Activated naive CD4-positive, alpha-beta T cell treated with anti-CD3 and anti-CD28 coated beads for 36 hours (primary cell): ENCODE measurements at places on chromosomes 6 and 20. TPM values are rescaled to one million over a fixed set of nuclear protein-coding genes. Genes with fewer than 3 reads are reported as not detected.

GRCh38 chr20:19737025-19737424 is 21.0 kb upstream of the RIN2 start:
- H3K36me3 ChIP-seq = no peaks in the 10 kb centered on the region
- peaks cover 21% of the 10 kb centered on the region for H3K27me3 ChIP-seq
- H3K4me1 ChIP-seq = peaks cover 16% of the 10 kb centered on the region

DNA sequence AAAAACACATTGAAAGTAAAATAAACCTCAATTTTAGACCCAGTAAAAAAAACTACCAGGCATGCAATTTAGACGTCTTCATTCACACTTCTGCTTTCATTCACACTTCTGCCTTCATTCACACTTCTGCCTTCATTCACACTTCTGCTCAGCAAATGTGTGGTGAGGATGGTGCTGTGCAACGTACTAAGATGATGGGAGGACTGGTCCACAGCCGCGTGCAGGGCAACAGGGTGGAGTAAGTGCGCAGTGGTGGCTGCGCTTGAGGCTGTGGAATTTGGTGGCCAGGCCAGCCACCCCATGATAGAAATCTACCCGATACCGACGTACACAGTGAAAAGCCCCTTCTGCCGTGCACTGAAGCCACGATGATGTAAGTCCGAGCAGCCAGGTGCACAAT is 114.3 kb upstream of the CD93 start:
- H3K4me3 ChIP-seq = no peak overlapping the region
- no peaks in the 10 kb centered on the region for H3K36me3 ChIP-seq
- H3K4me1 ChIP-seq = no peaks in the 10 kb centered on the region
- H3K27me3 ChIP-seq = peaks cover 6% of the 10 kb centered on the region
- no peak overlapping the region for H3K27ac ChIP-seq

DNA sequence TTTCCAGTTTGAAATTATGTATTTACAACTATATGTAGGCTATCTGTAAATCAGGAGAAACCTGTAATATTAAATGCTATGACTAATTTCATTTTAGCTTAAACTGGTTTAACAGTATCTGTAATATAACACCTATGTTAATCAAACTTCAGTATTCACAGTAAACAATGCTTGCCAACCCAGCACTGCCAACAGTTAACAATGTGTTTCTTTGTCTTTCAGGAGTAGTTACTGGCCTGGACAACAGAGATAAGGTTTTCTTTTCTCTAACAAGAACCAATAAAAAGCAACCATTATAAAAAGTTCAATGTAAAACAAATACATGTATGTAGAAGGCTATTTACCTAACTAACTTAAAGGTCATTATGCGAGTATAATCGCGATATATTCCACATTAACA is 158.8 kb downstream of the CDK19 start:
- H3K27ac ChIP-seq = no peak overlapping the region
- H3K36me3 ChIP-seq = peaks cover 6% of the 10 kb centered on the region
- no peak for DNase-seq
- H3K27me3 ChIP-seq = no peaks in the 10 kb centered on the region
- no peaks in the 10 kb centered on the region for H3K4me1 ChIP-seq

DNA sequence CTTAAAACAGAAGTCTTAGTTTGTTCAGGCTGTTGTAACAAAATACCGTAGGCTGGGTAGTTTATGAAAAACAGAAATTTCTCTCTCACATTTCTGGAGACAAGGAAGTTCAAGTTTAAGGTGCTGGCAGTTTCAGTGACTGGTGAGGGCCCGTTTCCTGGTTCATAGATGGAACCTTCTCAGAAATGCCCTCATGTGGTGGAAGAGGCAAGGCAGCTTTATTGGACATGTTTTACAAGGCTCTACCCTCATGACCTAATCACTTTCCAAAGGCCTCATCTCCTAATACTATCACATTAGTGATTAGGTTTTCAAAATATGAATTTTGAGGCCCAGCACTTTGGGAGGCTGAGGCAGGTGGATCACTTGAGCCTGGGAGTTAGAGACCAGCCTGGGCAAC is 2.4 kb downstream of the HEBP2 start:
- H3K4me3 ChIP-seq = no peak overlapping the region
- peaks cover 35% of the 10 kb centered on the region for H3K4me1 ChIP-seq
- H3K27me3 ChIP-seq = no peaks in the 10 kb centered on the region
- H3K27ac ChIP-seq = no peak overlapping the region

GRCh38 chr6:54899442-54899841 is 52.9 kb downstream of the FAM83B start:
- H3K4me3 ChIP-seq = no peak overlapping the region
- DNase-seq = no peak
- no peaks in the 10 kb centered on the region for H3K4me1 ChIP-seq
- no peaks in the 10 kb centered on the region for H3K36me3 ChIP-seq

- H3K27me3 ChIP-seq = no peaks in the 10 kb centered on the region
- no peaks in the 10 kb centered on the region for H3K4me1 ChIP-seq
- no peaks in the 10 kb centered on the region for H3K36me3 ChIP-seq
- H3K4me3 ChIP-seq = no peak overlapping the region
Observed at GRCh38 chr6:81384921-81385320, 367.6 kb downstream of the TENT5A start.

DNA sequence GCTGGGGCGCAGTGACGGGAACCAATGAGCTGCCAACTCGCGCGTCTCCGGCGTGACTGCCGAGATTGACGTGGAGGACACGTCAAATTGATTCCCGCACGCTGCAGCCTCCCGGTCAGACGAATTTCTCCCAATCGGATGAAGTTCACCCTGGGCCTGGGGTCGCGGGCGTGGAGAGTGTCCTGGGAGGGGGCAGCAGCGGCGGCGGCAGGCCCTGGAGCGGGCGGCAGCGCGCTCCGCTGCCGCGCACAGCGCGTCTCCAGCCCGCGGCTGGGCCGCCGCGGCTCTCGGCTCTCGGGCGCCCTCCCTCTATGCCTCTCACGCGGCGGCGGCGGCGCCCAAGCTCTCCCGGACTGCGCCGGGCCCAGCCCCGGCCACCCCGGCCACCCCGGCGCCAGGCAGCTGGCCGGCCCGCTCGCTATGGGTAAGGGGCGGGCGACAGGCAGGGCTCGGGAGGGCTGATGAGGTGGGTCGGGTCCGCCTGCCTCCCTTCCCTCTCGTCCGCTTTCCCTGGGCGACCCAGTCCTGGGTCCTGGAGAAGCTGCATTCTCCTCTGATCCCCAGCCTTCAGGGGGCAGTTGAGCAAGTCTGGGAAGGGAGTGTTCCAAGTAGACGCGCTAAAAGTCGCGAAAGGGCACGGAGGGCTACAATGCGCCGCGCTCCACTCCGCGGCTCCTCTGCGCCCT is at the start of gene PAX1:
Gene PAX1 (plus strand): TSS at position 90 of the 686 bp plus-strand sequence. CDS start 49 bp downstream, at position 139.
- H3K36me3 ChIP-seq = peaks cover 2% of the 10 kb centered on the region
- no peak within 1 kb of the TSS for H3K27ac ChIP-seq
- peaks cover 82% of the 10 kb centered on the region for H3K27me3 ChIP-seq
- DNase-seq = no peak

- DNase-seq = no peak
- no peak overlapping the region for H3K27ac ChIP-seq
- H3K27me3 ChIP-seq = peaks cover 4% of the 10 kb centered on the region
- no peaks in the 10 kb centered on the region for H3K4me1 ChIP-seq
- no peaks in the 10 kb centered on the region for H3K36me3 ChIP-seq
Observed at GRCh38 chr6:138540468-138540867, 41.2 kb upstream of the NHSL1 start.

- no peak overlapping the region for H3K27ac ChIP-seq
- H3K27me3 ChIP-seq = peaks cover 24% of the 10 kb centered on the region
- no peak overlapping the region for H3K4me3 ChIP-seq
- peaks cover 1% of the 10 kb centered on the region for H3K36me3 ChIP-seq
- no peaks in the 10 kb centered on the region for H3K4me1 ChIP-seq
Observed at GRCh38 chr20:10077886-10078285, 43.1 kb downstream of the ANKEF1 start.

DNA sequence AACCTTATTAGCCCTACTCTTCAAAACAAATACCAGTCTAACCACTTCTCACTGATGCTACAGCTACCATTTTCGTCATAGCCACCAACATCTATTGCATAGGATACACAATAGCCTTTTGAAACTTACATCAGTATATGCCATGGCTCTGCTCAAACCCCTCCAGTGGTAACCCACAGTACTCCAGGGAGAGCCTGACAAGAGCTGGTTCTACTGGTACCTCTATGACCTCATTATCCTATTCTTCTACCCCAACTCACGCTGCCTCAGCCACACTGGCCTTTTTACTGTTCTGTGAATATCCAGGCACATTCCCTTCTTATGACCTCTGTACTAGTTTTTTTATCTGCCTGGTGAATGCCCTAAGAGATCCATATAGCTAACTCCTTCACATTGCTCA is 157.6 kb downstream of the ARHGAP18 start:
- peaks cover under 1% of the 10 kb centered on the region for H3K27me3 ChIP-seq
- no peak overlapping the region for H3K4me3 ChIP-seq
- no peak for DNase-seq
- no peak overlapping the region for H3K27ac ChIP-seq
- no peaks in the 10 kb centered on the region for H3K4me1 ChIP-seq

- H3K36me3 ChIP-seq = peaks cover 3% of the 10 kb centered on the region
- no peak for DNase-seq
- H3K27me3 ChIP-seq = no peaks in the 10 kb centered on the region
- H3K4me1 ChIP-seq = peaks cover 48% of the 10 kb centered on the region
- H3K4me3 ChIP-seq = peak overlapping the region; percentile 89
- peak overlapping the region; percentile 90 for H3K27ac ChIP-seq
Observed at GRCh38 chr6:31495580-31495979, 2.4 kb upstream of the MICB start.

GRCh38 chr20:22763257-22763906 is 179.0 kb upstream of the FOXA2 start:
- no peaks in the 10 kb centered on the region for H3K36me3 ChIP-seq
- DNase-seq = no peak
- H3K27me3 ChIP-seq = no peaks in the 10 kb centered on the region
- H3K4me3 ChIP-seq = no peak overlapping the region

GRCh38 chr6:86723729-86724128 is 213.6 kb upstream of the HTR1E start:
- DNase-seq = no peak
- no peak overlapping the region for H3K27ac ChIP-seq
- H3K4me3 ChIP-seq = no peak overlapping the region
- H3K36me3 ChIP-seq = no peaks in the 10 kb centered on the region

GRCh38 chr6:148349466-148349865 is 6.8 kb downstream of the SASH1 start:
- peaks cover 32% of the 10 kb centered on the region for H3K27me3 ChIP-seq
- H3K4me3 ChIP-seq = no peak overlapping the region
- H3K27ac ChIP-seq = no peak overlapping the region
- no peaks in the 10 kb centered on the region for H3K36me3 ChIP-seq
- H3K4me1 ChIP-seq = no peaks in the 10 kb centered on the region
- DNase-seq = no peak

Gene LAMA4
- total RNA-seq = not detected

Gene THBS2
- not detected for total RNA-seq

Gene AK9
- 1.7 TPM for total RNA-seq

Gene GJA10
- not detected for total RNA-seq

Gene MYB
- total RNA-seq = 15.9 TPM

Gene C6orf58
- total RNA-seq = not detected

Gene HLA-DQA1
- 0.93 TPM for total RNA-seq
